Activated CD4-positive, alpha-beta T cell treated with anti-CD3 and anti-CD28 coated beads for 36 hours (primary cell): ENCODE measurements at places on chromosomes 2 and 18. TPM values are rescaled to one million over a fixed set of nuclear protein-coding genes. Genes with fewer than 3 reads are reported as not detected.

DNA sequence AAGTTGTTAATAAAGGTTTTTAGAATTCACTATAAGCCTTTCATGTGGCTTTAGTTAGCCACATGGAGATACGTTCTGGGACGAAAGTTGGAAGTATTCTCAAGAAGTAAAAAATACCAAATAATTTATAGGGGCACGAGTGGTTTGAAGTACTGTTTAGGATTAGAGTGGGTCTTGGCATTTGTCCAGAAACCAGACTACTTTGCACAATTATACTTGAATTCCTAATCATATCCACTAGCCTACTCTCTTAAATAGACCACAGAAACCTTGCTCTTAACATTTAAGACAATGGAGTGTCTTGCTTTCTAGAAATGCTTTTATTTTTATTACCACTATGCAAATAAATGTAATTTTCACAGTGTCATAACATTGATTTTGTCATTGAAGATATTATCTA lies 44.6 kb downstream of the UBE2E3 start:
- DNase-seq = no peak

- no peak for DNase-seq
Observed at GRCh38 chr2:218219934-218220333, 2.9 kb downstream of the ARPC2 start.

DNA sequence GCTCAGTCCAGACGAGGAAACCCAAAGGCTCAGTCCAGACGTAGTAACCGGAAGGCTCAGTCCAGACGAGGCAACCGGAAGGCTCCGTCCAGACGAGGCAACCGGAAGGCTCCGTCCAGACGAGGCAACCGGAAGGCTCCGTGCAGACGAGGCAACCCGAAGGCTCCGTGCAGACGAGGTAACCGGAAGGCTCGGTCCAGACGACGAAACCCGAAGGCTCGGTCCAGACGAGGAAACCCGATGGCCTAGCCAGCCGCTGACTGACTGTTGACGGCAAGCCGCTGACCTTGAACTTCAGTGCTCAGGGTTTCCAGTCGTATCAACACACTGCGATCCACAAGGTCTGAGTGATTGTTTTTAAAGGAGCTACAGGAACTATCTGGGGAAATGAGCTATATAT lies 150.7 kb upstream of the TPO start:
- DNase-seq = no peak

GRCh38 chr2:55176094-55176415 lies 56.0 kb downstream of the CLHC1 start:
- no peak for DNase-seq

DNA sequence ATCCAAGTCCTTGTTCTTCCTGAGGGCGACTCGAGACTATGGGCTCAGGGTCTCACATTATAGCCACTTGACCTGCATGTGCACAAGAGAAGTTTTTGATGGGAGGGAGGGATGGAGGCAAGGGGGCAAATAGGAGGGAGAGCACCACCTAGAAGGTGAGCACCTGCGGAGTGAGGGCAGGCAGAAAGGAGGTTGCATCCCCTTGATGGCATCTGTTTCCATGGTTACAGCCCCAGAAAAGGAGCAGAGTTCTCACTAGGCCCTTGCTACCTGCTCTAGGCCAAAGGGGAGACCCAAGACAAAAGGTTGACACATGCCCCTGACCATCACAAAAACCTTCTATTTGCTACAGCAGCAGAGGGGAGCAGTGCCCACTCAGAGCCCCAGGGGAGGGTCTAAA lies 131.5 kb upstream of the SERTAD2 start:
- no peak for DNase-seq

DNA sequence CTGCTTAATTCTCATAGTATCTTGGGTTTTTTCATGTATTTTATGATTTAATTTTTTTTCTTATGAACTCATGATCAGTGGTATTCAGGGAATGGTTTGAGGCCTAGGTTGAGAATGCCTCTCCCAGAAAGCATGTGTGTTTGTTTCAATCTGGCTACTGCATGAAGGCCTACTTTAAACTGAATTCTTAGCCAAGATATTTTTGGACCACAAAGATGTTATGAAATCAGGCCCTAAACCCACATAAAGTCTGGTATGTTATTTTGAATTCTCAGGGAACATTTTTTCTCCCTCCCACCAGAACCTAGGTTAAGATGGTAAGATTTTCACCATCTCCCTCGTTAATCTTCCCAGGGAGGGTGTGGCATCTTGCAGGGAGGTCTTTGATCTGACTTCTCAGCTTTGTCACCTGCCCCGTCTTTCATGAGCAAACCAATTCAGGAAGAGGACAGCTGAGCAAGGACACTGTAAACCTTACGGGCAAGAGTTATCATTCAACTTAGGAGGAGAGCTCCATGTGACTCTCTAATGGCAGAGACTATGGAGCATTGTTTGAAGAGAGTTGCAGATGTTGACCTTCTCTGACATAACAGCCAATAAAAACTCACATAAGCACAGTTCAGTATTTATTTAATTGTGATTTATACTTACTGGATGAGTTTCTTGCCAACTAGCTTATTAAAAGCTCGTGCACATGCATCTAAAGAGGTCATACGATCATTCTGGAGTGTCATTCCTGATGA lies 21.3 kb upstream of the ACKR3 start:
- no peak for DNase-seq

DNA sequence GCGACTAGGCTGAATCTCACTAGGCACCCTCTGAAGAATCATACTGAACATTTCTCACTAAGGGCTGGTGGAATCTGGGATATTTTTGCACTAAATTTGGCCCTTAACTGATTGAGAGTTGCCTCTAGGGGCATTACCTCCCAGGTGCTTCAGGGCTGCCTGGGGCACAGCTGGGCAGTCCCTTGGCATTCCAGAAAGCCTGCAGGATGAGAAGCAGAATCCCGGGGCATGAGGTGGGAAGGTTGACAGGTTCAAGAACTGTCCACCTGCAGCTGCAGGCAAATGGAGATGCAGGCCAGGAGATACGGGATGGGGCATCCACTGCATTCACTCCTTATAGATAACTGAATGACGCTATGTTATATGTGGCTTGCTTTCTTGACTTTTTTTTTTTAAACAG lies 7.4 kb downstream of the RESP18 start:
- DNase-seq = no peak

GRCh38 chr2:11175293-11175795 lies 20.1 kb downstream of the SLC66A3 start:
- no peak for DNase-seq

- peak; percentile 19 for DNase-seq
Observed at GRCh38 chr2:75896779-75897366, 186.2 kb upstream of the GCFC2 start.

DNA sequence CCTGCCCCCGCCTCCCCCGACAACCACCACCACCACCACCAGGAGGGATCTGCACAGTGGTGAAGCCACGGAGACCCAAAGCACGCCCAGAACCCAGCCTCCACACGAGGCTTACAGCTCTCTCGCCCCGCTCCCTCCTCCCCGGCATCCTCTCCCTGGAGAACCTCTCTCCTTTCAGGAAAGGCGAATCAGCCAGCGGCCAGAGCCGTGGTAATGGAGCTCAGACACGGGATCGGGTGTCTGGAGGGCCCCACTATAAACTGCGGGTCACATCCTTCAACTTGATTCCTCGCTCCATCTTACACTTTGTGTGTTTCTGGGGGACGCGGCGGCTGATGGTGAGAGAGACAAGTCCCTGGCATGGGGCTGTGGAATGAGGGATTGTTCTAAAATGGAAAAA lies 271.5 kb upstream of the SIX2 start:
- DNase-seq = no peak

DNA sequence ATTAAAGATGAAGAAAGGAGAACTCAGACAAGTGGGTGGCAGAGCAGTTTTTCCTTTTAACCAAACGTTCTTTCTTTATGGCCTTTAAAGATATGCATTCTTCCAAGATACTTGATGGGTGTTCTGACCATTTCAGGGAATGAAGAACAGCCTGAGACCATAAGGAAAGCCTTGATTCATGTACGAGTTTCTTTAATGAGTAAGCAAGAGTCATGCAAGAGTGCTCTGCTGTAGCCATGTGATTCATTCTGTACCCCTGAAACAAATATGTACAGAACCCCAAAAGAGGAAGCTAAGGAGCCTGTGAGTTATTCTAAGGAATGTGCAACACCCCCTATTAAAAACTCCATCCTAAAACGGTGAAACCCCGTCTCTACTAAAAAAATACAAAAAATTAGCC lies 372.8 kb downstream of the MTX2 start:
- DNase-seq = no peak

GRCh38 chr2:8491296-8492027 lies 190.4 kb upstream of the ID2 start:
- no peak for DNase-seq

- no peak for DNase-seq
Observed at GRCh38 chr18:73615506-73615905, 532.1 kb downstream of the FBXO15 start.

DNA sequence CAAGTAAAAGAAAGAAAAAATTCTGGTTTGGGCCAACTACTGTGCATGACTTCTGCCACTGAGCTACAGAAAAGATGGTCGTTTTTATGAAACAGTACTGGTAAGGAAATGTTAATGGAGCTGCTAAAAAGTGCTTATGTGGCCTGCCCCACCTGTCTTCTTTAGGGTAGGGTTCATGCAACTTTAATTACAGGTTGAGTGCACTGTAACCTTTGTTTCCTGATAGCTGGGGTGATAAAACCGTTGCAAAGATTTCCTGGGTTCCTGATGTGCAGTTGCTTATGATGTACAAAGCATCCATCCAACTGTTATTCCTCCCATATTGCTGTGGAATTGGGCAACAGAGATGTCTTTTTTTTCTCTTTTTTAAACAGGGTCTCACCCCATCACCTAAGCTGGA lies 34.3 kb upstream of the PUM2 start:
- no peak for DNase-seq

- DNase-seq = peak; percentile 16
Observed at GRCh38 chr2:110674620-110675555, 3.0 kb downstream of the BUB1 start.

DNA sequence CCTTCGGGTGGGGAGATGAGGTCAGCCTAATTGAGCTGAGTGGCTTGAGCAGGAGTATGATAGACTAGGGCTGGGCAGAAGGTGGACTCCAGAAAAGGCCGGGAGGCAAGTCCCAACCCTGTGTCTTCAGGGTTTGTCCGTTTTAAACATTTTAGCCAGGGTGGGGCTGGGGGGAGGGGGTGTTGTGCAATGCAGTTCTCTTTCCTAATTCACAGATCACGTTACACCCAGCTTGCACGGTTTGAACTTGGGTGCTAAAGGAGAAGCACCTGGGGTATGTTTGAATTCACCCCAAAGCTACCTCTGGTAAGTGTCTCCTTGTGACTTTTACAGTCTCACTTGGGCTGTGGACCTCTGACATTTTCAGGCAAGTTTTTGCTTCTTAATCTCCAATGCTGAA lies 233.3 kb downstream of the AGAP1 start:
- no peak for DNase-seq

DNA sequence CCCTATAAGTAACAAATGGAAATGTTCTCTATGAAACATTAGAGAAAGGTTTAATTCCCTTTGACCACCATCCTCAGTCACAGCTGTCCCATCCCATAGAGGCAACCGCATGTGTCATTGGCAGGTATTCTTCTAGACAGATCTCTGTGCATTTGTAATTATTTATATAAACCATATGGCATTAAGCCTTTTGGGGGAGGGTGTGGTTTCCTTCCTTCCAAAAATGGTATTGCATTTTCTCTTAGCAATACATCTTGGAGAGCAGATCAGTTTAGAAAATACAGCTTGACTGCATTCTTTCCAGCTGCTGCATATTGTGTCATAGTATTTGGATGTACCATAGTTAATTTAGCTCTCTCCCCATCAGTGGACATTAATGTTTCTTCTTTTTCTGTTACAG lies 57.7 kb downstream of the LCLAT1 start:
- no peak for DNase-seq

- no peak for DNase-seq
Observed at GRCh38 chr2:71932037-71932779, 215.5 kb downstream of the CYP26B1 start.

GRCh38 chr2:133143645-133144044 lies 424.6 kb downstream of the NCKAP5 start:
- DNase-seq = no peak

GRCh38 chr2:36965751-36966369 lies 476 bp downstream of the STRN start:
- DNase-seq = peak; percentile 66

DNA sequence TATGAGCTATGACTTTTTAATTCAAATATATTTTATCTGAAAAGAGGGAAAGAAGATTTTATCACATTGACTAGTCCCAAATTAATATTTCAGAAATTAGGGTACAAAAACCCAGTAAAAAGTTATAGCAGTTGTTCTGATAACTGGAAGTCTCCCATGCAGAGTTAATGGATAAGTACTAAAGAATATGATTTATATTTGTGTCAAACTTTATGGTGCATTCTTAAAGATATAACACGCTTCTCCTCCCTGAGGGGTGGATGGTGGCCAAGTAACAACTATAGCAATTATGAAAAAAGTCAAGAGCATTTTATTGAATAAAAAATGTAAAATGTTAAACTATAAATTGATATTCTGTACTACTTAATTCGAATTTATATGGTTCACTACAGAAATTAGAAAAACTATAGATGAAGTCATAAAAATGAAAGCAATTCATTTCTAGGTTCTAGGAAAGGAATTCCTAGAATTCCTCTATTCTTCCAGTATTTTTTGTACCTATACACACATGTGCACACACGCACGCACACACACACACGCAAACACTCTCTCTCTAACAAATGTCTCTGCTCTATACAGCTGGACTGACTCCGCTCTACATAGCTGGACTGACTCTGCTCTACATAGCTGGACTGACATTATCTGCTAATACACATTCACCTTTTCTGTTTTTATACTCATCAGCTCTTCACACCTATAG lies 111.3 kb downstream of the PRELID3A start:
- no peak for DNase-seq

DNA sequence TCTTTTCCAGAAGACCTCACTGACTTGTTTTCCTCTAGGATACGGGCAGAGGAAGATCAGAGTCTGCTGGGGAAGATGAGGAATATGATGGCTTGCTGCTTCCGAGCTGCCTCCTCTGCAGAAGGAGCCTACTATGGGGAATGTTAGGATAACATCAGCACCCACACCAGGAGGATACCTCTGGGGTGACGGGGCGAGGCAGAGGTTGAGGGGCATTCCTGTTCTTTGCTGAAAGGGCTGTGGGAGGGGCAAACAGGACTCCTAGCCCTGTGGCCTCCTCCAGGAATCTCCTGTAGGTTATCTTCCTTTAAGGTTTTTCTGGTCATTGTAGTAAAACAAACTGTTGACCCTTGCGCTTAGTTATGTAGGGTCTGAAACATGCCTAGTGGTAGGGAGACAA lies 102.5 kb downstream of the CRIM1 start:
- no peak for DNase-seq

GRCh38 chr18:5462227-5462626 lies 81.6 kb downstream of the EPB41L3 start:
- DNase-seq = no peak

GRCh38 chr2:158695305-158695704 lies 99.8 kb upstream of the DAPL1 start:
- no peak for DNase-seq

GRCh38 chr2:168495524-168495923 lies 39.5 kb downstream of the CERS6 start:
- peak; percentile 18 for DNase-seq

- DNase-seq = no peak
Observed at GRCh38 chr2:23513245-23513871, 128.4 kb downstream of the KLHL29 start.

The ZSCAN30 gene
- total RNA-seq = 25.4 TPM

The DSG2 gene
- 1.1 TPM for total RNA-seq

The MLPH gene
- 0.82 TPM for total RNA-seq

The ZRANB3 gene
- 15.1 TPM for total RNA-seq

The CPLX4 gene
- total RNA-seq = not detected

The CD8A gene
- total RNA-seq = 1.1 TPM

The ALKAL2 gene
- total RNA-seq = not detected

The LIMS4 gene
- total RNA-seq = not detected

The SERPINB4 gene
- total RNA-seq = not detected

The NTSR2 gene
- total RNA-seq = not detected

The CCDC68 gene
- not detected for total RNA-seq

The UGT1A4 gene
- total RNA-seq = not detected
